ENCODE measurements at places on chromosomes 5 and 9.
A peak's percentile ranks its signal among the peaks of the same experiment; 100 is the strongest.

DNA sequence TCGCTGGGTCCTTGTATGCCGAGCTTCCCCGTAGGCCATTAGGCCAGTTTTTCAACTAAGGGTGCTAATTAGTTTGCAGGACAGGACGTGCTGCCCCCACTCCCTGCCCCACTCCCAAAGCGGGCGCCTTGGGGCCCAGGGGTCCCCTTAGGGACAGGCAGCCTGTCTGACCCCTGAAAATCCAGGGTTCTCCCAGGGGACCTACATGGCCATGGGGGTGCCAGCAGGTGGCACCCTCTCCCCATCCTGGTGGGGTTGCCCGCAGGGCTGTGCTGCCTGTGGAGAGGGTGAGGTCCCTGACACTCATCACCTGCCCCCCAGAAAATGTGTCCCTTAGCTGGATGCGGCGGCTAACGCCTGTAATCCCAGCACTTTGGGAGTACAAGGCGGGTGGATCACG lies 8.5 kb upstream of the CCDC187 start:
- DNase-seq, result peak; percentile 55

GRCh38 chr9:115956371-115956770 lies 197.2 kb upstream of the PAPPA start:
- no peak for DNase-seq

DNA sequence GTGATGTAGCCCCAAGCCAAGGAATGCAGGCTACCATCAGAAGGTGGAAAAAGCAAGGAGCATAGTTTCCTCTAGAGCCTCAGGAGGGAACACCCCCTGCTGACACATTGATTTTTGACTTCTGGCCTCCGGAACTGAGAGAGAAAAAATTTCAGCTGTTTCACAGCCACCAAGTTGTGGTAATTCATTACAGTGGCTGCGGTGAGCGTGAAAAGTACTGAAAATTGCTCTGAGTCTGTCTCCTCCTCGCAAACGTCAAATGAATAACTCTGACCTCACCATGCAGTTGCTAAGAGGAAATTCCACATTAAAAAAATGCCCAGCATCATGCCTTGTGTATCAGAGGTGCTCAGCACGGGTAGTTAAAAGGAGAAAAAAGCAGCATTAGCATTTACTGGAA lies 277.9 kb upstream of the MSX2 start:
- no peak for DNase-seq

GRCh38 chr5:116444373-116445295 lies 130.0 kb downstream of the SEMA6A start:
- no peak for DNase-seq

DNA sequence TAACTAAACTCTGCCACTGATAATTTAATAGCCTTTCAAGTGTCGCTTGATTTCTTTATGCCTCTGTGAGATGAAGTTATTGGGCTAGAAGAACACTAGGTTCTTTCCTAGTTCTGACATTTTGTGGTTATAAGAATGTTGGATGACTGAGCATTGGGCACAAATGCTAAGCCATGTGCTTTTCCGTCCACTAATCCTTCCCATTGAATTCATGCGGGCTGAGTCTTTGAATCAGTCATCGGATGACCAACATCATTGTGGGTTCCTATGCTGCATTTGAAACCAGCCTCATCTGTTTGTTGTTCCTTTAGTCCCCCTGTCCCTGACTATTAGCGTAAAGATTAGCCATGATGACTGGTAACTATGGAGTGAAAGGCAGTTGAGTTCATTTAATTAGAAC lies 58.5 kb downstream of the ALDH1A1 start:
- DNase-seq, result no peak
